ENCODE measurements at places on chromosomes 13 and 19.

GRCh38 chr19:31671411-31672035 lies 322.3 kb upstream of the TSHZ3 start:
- DNase-seq = no peak

- DNase-seq = no peak
Measured at GRCh38 chr19:23241419-23241818, 8.8 kb downstream of the ZNF724 start.

GRCh38 chr19:49997709-49998108 lies 27.5 kb downstream of the VRK3 start:
- peak; percentile 42 for DNase-seq

- DNase-seq = peak; percentile 80
Measured at GRCh38 chr13:46675016-46675415, 121.9 kb downstream of the ESD start.

DNA sequence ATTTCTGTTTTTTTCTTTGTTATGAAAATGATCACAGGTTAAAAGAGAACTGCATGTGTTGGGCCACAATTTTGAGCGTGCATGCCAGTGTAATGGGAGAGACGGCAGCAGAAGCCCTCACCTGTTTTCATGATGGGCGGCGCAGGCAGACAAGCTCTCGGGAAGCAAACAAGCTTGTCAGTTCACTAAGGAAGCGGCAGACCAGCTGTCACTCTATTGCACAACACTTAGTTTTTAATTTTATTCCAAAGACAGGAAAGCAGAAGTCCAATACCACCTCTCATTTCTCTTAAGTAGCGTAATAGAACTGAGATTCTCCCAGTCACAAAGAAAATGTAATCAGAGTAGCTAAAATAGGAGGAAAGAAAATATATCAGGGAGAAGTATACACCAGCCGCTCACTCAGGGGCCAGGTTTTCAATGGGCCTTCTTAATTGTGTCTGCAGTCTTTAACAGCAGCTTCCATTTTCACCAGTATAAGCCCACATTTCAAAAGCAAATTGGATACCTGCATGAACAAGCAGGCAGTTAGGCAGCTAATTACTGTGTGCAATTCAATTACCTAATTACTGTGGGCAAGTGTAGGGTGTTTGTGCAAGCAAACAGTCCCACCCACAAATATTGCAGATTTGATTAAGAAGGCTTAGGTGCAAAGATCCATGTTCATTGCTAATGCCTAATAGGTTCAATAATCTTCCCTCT lies 711.4 kb downstream of the DIAPH3 start:
- peak; percentile 98 for DNase-seq

- no peak for DNase-seq
Measured at GRCh38 chr13:103157434-103158145, 91.4 kb upstream of the SLC10A2 start.

GRCh38 chr13:57629391-57629804 lies 2.1 kb upstream of the PCDH17 start:
- peak; percentile 62 for DNase-seq

- peak; percentile 79 for DNase-seq
Measured at GRCh38 chr13:87684850-87685742, 13.9 kb downstream of the SLITRK5 start.

GRCh38 chr13:73075546-73075945 lies 16.7 kb downstream of the KLF5 start:
- DNase-seq = no peak

DNA sequence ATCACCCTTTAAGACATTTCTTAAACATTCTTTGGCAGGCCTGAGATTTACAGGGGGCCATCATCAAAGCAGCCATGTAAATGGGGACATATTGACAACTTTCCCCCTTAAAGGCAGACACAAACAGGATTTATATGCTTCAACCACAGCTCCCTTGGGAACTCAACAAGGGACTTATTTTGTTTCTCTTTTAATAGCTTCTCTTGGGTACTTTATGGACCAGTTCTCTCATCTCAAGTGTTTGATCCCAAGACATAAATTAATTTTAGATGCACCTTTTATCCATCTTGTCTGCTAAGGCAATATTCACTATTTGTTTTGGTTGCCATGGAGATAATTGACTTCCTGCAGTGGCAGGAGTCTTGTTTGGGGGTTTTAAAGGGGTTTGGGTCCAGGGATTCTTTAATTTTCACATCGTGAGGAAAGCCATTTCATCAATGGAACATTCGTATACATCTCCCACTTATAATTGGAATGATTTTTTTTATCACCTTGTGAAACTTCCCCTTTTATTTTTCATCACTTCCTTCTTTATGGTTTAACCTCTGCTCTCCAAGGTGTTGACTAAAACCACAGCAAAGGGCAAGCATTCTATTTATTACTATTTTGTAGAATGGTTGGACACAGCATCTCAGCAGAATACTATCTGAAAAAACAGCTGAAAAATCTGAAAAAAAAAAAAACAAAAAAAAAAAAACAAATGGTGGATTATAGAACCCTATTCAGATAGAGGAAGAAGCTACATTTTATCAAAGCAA lies 726.0 kb downstream of the DIAPH3 start:
- peak; percentile 75 for DNase-seq

GRCh38 chr19:3684054-3684816 lies 16.0 kb downstream of the PIP5K1C start:
- DNase-seq = peak; percentile 74

DNA sequence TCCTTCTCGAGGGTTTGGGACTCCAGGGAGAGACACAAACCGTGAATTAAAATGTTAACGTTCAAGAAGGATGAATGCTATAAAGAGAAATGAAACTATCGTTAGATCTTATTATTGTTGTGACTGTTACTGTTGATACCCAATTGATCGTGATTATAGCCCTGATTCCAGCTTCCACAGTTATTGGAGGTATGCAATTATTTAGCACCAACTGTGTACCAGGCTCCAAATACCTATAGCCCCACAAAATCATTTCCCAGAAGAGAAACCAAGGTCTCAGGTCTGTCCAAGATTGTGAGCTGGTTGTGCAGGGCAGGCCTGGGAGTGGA lies 30.1 kb upstream of the NFIC start:
- DNase-seq = no peak

DNA sequence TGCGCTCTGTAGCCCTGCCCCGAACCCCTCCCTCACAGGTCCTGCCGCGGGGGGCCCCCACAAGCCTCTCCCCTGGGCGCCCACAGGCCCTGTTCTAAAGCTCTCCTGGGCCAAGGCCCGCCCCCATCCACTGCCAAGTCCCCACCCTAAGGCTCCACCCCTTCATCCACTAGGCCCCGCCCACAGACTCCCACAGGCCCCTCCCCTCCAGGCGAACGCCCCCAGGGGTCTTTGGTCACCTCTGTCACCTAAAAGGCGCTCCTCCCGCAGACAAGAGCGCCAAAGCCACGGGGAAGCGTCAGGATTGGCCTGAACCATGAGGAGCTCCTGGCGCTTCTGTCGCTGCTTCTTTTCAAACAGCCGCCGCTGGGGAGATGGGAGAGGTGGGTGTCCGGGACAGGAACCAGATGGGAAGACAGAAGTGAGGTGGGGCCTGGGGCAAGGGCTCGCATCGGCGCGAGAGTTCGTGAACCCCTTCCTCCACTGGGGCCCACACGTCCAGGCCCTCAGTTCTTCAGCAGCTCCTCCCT lies 2.3 kb downstream of the TULP2 start:
- DNase-seq = peak; percentile 69

GRCh38 chr13:48804821-48805601 lies 151.3 kb downstream of the CYSLTR2 start:
- no peak for DNase-seq

DNA sequence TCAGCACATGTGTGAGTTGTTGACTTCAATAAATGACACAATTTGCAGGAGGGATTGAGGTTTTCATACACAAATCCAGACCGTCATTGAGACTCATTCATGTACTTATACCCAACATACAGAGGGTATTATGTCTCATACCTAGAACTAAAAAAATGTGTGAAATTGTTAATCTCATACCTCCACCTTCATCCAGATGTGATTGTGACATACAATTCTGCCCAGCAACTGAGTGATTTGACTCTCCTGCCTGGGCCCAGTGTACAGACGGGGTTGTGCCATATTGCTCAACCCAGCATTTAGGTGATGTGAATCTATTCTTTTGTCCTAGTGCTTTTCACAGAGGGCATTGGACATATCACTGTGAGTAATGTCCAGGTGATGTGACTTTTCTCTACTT lies 12.6 kb upstream of the ZNF681 start:
- no peak for DNase-seq

DNA sequence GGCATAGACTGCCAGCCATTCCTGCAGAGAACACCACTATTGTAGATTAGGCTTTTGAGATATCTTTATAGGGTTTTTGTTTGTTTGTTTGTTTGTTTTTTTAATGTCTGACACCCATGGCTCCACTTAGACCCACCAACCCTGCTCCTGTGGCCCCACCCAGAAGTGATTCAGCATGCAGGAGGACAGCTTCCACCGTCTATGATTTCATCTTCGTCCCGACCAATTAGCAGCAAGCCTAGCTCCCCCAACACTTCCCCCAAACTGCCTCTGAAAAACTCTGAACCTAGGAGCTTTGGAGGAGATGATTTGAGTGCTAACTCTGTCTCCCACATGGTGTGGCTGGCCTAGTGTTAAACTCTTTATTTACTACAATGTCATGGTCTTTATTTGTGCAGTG lies 108.3 kb upstream of the RXFP2 start:
- no peak for DNase-seq

Data from NCI-H69 (cell line).